ENCODE measurements at places on chromosomes 5 and 9.
A peak's percentile ranks its signal among the peaks of the same experiment; 100 is the strongest.

DNA sequence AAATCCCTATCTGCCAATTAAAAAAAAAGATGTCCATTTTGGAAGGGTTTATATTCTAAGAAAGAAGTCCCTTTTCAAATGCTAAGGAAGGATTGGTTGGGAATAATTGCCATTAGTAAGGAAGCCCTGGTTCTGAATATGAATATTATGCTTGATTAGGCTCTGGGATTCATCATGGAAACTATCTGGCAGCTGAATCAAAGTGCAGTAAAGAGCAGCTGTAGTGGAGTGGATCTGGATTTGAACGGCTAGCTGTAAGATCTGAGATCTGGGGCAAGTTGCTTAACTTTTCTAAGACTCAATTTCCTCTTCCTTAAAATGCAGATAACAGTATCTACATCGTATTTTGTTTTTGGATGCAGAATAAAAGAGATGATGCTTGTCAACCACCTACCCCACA is 10.5 kb downstream of the IL12B start:
- DNase-seq: no peak

GRCh38 chr9:100579665-100580064 is 1.8 kb downstream of the CAVIN4 start:
- DNase-seq: no peak

- DNase-seq: no peak
Measured at GRCh38 chr9:125239631-125240597, 1.2 kb downstream of the HSPA5 start.

- peak; percentile 93 for DNase-seq
Measured at GRCh38 chr5:176658007-176658599, 10.8 kb downstream of the TSPAN17 start.

DNA sequence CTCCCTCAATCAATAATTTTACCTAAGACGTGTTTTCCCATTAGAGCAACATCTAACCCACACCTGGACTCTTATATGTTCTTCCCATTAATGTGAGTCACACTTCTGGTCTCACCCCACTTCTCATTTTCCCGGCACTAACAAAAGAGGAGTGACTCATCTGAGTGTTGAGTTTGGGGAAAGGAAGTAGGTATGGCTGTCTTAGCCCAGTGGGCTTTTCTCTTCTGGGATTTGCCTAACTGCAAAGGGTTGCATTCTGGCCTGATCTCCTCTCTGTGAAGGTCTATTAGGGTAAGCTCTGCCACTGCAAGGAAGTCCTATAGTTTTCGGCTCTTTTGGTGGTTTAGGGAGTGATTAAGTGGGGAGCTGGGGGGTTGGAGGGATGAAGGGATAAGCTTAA is 195.6 kb downstream of the KIAA0825 start:
- peak; percentile 1 for DNase-seq

- no peak for DNase-seq
Measured at GRCh38 chr9:38347271-38347671, 45.2 kb upstream of the ALDH1B1 start.

GRCh38 chr9:94861589-94862272 is 135.2 kb downstream of the AOPEP start:
- no peak for DNase-seq

- DNase-seq: no peak
Measured at GRCh38 chr9:112377087-112377486, 2.8 kb upstream of the HSDL2 start.

- DNase-seq: no peak
Measured at GRCh38 chr5:9072701-9073100, 473.2 kb downstream of the SEMA5A start.

DNA sequence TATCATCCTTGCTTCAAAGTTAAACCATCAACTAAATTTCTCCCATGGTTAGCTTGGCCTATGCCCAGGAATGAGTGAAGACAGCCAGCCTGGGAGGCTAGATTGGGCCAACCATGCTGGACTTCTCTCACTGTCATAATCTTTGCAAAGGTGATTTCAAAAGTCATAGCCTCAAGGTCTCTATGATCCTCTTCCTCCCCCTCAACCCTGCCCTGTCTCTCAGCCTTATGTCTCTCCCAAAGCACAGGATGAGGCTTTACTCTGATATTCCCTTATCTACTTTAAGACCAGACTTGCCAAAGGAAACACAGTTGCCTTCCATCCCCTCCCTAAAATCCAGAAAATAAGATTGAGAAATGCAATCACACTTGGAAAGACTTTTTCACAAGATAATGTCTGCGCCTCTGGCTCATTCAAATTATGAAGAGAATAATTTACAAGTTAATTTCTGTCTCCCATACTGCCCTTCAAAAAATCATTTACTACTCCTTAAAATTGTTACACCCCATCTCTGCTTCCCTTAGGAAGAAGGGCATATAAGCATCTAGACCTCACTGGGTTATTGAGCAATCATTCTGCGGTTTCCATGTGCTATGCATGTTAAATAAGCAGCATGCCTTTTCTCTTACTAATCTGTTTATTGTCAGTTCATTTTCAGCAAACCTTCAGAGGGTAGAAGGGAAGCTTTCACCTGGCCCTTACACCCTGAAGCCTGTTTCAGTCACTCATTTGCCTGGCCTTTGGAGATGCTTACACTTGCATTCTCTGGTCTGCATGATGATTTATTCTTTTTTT is 113.8 kb upstream of the ANKRD55 start:
- DNase-seq: no peak

DNA sequence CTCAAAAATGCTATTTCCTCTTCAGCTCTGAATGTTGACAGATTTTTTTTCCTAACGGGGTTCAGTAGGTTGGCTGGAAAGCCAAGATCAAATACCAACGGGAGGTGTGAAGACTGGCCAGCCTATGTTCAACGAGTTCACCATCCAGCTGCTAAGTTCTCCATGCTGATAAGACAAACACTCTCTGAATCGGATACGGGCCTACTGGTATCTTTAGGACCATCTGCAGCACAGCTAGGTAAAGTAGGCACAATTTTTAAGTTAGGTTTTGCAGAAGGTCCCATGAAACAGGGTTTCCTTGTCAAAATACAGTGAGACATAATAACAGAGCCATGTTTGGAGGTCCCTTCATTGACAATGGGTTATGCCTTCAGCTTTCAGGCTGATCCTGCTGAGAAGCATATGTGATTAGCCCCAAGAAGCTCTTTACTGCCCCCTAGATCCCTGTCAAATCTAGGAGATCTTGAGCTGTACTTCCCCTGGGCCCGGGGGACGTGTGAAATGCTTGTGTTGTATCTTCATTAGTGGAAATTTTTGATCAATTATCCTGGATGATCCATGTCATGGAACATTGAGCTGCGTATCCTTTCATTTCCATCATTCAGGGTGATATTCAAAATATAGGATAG is 60.6 kb downstream of the PGM5 start:
- DNase-seq: peak; percentile 50

GRCh38 chr9:14212077-14212476 is 101.9 kb downstream of the NFIB start:
- DNase-seq: no peak

DNA sequence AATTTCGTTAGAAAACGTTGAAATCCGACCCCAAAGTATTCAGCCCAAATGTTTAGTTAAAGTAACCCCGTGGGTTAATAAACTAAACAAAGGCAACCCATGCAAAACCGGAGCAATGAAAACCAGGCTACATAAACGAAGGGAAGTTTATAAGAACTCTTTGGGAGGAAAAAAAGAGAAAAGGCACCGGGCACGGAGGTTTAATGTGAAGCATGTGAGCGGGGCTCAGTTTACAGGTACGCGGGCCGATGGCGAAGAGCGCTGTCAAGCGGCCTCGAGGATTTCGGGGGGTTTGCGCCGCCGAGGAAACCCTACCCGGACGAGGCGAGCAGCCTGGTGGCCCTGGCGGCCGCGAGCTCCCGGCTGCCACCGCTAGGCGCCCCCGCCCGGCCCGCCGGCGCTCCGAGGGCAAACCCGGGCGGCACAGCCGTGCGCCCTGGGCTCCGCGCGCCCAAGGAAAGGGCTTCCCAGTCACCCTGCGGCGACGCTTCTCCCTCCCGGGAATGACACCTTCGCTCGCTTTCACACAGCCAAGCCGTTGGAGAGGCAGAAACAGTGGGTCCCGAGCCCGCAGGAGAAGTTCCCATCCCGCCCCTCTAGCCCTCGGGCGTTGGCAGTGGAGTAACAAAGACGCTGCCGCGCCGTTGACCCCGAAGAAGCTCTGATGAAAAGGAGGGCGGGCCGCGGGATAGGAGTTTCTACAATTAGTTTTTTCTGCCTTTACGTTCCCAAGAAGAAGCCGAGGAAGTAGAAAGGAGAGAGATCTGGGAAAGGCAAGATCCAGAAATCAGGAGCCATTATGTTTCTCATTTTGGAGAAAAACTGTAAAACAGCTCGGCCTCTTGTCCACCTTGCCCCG is 126.0 kb downstream of the TMEM174 start:
- DNase-seq: peak; percentile 92
